ENCODE measurements at places on chromosomes 12 and 14. TPM values are rescaled to one million over a fixed set of nuclear protein-coding genes. Genes with fewer than 3 reads are reported as not detected.

MORN3 gene
- 0.05 TPM for total RNA-seq

- no peak for DNase-seq
Measured at GRCh38 chr14:87000081-87000480, 992.9 kb downstream of the GALC start.

MON2 gene
- 69.9 TPM for total RNA-seq

ANAPC7 gene
- 21.1 TPM for total RNA-seq

GRCh38 chr14:67722293-67722692 lies 20.6 kb downstream of the RDH12 start:
- no peak for DNase-seq

A2ML1 gene
- total RNA-seq = not detected

CYP27B1 gene
- 0.05 TPM for total RNA-seq

DERA gene
- 65.2 TPM for total RNA-seq

GRCh38 chr12:26318661-26319068 lies 123.3 kb downstream of the SSPN start:
- no peak for DNase-seq

PNP gene
- 156 TPM for total RNA-seq

FOXM1 gene
- not detected for total RNA-seq

TPH2 gene
- total RNA-seq = not detected

DNA sequence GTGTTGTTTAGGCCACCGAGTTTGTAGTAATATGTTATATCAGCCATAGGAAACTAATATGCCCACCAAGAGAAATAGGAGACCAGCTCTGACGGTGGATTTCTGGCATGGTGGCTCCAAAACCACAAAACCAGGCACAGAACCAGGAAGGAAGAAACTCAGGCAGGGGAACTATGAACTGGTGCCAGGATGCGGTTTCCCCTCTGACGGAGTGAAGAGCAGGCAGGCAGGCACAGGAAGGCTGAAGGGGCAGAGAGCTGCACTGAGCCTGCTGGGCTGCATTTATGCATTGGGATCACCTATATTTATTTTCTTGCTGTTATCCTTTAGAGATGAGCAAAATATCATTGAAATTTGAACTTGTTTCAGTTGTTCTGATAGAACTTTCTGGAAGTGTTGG lies 479.4 kb downstream of the VRK1 start:
- no peak for DNase-seq

PFDN5 gene
- 176 TPM for total RNA-seq

DNA sequence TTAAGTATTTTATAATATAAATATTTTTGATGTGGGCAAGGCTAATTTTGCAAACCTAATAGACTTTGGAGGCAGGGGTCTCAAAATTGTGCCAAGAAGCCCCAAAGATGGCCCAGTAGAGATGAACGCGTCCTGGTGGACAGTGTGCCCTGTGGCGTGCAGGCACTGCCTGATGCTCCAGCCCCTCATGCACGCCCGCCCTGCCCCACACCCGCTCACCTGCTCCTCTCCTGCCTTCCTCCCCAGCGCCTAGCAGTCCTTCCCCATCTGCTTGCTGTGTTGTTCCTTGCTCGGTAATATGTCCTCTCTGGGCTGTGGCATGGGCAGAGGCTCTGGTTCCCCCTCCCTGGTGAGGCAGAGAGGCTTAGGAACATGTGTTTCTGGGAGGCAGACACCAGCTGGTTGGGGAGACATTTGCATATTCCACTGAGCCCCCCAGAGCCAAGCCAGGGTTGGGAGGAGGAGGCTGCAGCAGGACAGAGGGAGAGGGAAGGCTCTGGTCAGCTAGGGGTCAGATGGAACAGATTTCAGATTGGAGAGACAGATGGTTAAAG lies 46.8 kb upstream of the GPATCH2L start:
- DNase-seq = no peak

KRT2 gene
- not detected for total RNA-seq

- DNase-seq = no peak
Measured at GRCh38 chr12:28507033-28507432, 316.8 kb downstream of the CCDC91 start.

- DNase-seq = no peak
Measured at GRCh38 chr12:69476276-69477017, 6.3 kb downstream of the FRS2 start.

- no peak for DNase-seq
Measured at GRCh38 chr14:102873131-102873530, 49.3 kb upstream of the AMN start.

SAMD15 gene
- total RNA-seq = 0.50 TPM

Data from liver (tissue), 10 donors.